ENCODE measurements at places on chromosomes 2 and 18.
A peak's percentile ranks its signal among the peaks of the same experiment; 100 is the strongest.

DNA sequence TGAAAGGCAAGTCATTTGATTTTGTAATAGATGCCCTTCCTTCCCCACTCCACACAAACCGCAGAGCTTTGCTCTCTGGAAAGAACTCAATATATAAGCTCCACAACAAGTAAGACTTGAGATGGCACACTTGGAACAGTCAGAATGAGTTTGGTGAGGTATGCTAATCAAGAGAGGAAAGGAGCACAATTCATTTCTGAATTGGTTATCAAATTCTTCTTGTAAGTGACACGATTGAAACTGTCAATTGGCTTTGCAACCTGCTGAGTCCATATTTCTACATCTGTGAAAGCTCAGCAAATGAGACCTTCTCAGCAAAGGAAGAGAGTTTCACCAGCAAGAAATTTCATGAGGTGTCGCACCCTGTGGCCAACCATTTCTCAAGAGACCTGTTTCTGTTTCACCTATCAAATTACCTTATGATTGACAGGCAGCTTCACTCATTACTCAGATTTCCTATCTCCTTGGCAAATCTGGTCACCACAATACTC is 19.1 kb downstream of the CTLA4 start:
- no peak for DNase-seq

DNA sequence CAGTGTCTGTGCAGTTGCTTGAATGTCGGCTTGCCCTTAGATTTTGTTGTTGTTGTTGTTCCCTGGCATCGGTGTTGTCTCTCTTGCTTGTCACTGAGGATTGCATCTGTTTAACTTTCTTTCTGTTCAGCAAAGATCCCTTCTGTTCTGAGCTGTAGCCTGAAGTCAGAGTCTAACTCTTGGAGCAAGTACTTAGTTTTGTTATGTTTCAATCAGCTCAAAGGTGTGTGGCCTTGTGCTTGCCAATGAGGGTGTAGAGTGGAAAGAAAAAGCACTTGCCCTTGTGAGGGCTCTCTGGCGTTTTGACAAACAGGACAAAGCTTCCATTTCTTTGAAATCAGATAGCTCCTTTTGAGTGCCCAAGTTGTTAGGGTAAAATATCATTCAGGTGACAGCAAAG is 757.1 kb upstream of the CDH7 start:
- DNase-seq: no peak

DNA sequence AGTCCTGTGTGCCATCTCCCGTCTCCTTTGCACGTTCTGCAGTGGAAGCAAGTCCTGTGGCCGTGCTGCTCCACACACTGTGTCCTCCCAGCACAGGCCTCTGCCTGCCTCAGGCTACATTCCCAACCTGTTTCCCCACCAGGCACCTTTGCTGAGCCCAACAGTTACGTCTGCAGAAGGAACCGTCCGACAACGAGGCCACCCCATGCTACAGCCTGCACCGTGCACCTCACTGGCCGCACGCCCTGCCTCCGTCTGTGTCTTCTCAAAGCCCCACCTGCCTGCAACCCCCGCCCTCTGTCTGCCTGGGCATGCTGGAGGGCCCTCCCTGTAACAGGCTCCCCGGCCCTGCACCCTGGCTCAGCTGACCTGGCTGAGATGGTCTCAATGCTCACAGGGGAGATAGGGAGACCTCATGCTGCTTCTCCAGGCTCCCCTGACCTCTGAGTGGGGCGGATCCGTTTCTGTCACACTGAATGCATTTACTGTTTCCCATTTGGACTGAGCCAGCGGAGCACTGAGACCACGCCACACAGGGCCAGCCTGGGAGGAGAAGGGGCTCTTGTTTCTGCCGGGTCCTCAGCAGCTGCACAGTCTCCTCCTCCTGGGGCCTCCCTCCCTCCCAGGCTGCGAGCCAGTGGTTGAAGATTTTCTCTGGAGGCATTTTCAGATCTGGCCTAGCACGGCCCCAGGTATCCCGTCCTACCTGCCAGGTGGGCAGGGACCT is 109.1 kb upstream of the OTOS start:
- DNase-seq: no peak

- no peak for DNase-seq
Observed at GRCh38 chr2:232888099-232888836, 18.2 kb downstream of the SNORC start.

DNA sequence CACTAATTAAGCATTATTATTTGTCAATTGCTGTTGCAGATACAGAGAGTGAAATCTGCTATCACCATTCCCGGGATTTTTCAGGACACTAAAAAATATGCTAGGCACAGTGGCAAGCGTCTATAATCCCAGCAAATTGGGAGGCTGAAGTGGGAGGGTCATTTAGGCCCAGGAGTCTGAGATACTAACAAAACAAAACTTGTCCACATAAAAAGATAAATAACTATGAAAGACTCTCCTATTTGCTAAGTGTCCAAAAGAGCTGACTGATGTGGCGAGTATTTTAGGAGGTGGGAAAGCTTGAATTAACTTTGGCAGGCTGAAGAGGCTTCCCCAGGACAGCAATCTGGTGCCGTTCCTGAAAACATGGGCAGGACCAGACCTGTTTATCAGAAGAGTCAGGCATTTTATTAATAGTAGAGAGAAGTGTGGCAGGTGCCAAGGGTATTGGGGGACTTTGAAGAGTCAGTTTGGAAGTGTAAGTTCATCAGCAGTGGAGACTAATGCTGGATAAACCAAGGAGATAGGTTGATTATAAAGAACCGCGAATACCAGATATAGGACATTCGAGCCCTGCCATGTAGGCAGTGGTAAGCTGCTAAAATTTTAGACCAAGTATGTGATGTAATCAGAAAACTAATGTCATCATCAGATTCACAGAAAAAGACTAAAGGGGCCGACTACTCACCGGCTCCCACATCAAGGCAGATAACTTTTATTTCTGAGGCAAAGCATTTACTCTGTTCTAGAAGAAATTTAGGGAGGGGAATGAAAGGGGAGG is 201.8 kb downstream of the EPHA4 start:
- DNase-seq: no peak

DNA sequence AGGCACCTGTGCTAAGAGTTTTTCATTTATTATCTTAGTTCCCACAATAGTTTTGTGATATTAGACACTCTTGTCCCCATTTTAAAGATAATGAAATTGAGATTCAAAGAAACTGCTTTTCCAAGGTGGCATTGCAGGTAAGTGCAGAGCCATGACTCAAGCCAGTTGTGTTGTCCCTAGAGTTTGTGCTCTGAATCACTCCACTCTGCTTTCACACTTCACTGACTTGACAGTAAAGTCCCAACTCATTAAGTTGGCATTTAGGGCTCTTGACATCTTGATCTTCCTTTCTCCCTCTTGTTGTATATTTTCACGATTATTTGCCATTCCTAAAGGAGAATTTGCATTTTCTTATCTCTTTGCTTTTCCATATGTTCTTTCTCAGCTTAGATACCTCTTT is 114.3 kb downstream of the DIS3L2 start:
- no peak for DNase-seq

- peak; percentile 16 for DNase-seq
Observed at GRCh38 chr2:100606726-100607343, 44.0 kb downstream of the PDCL3 start.

DNA sequence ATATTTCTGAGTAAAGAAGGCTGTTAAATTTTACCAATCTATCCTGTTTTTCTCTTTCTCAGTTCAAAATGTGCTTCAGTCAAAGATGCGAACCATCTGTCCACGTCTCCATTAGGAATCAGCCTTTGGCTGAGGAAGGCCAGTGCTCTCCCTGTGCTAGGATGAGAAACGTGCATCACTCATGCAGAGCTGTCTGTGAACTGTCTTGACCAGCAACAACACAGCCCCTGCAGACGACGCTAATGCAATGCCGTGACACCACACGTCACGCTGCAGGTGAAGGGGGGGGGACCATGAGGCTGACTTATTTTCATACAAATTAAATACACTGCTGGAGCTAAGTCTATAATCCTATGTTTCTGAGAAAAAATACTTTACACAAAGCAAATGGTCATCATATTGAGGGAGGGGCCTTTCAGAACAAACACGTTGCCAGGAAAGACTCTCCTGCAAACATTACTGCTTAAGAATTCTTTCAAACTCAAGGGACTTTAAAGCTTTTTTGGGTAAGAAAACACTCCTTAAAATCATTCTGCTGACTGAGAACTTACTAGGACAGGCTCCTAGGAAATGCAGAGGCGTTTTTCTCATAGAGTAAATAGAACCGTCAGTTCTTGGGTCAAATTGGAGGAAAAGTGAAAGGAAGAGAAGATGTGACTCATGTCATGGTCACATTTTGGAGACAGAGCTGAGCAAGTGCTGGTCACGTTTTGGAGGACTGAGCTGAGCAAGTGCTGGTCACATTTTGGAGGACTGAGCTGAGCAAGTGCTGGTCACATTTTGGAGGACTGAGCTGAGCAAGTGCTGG is 97.0 kb downstream of the MBP start:
- DNase-seq: no peak

DNA sequence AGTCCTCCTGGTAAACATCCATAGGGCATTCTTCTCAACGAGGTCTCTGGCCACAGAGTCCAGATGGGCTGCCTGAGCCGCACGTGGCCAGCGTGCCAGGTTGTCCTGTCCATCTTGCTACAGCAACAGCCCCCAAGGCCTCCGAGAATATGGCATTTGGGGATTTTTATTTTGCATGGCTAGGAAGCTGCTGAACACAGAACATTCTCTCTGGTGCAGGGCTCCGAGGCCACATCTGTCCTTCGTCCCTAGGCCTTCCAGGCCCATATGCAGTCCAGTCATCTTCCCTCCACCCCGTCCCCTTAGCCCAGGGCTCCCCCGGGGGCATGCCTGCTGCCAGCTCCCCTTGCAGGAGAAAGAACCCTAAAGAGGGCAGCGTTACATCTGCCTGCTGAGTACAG is 2.3 kb downstream of the HDAC4 start:
- DNase-seq: no peak

DNA sequence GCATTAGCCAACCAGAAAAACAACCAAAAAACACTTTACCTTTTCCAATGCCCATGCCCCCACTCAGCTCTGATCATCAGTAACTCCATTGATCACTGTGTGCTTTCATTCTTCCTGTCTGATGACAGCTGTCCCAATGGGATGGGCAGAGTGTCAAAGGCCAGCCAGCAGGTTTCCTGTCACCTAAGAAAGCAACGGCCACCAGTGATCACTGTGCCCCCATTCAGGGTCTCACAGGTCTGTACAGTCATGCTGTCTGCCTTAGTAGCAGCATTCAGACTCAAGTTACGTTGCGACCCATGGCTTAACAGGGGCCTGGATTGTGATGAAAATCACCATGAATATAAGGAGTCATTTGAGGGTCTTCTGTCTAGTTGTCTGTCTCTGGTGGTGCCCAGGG is 184.5 kb downstream of the MGAT5 start:
- no peak for DNase-seq

GRCh38 chr18:62606106-62606505 is 83.3 kb downstream of the ZCCHC2 start:
- no peak for DNase-seq

- DNase-seq: no peak
Observed at GRCh38 chr2:65450393-65450792, 18.0 kb upstream of the SPRED2 start.

Data from CD4-positive, alpha-beta T cell (primary cell).